Dermis lymphatic vessel endothelial cell (primary cell): ENCODE measurements at places on chromosomes 1 and 21. TPM values are rescaled to one million over a fixed set of nuclear protein-coding genes. Genes with fewer than 3 reads are reported as not detected.

Gene ACTL8
- not detected in 2 replicates for total RNA-seq

Gene CLCA1
- total RNA-seq = not detected in 2 replicates

Gene VWA1
- 4.2 and 13.1 TPM in 2 replicates for total RNA-seq

Gene OR2L13
- not detected in 2 replicates for total RNA-seq

Gene BTBD8
- 2.0 and 4.0 TPM in 2 replicates for total RNA-seq

Gene OR2M4
- total RNA-seq = not detected in 2 replicates

Gene INSRR
- not detected in 2 replicates for total RNA-seq

Gene PTPRF
- 28.6 and 56.3 TPM in 2 replicates for total RNA-seq

Gene TMEM269
- under 0.01 TPM in 1 of 2 replicates, not detected in the other for total RNA-seq

Gene BARHL2
- total RNA-seq = not detected in 2 replicates

Gene FMO2
- not detected in 2 replicates for total RNA-seq

Gene ABCA4
- 35.5 and 345 TPM in 2 replicates for total RNA-seq

Gene CACNA1E
- 0.17 TPM in 1 of 2 replicates, not detected in the other for total RNA-seq

Gene NR0B2
- total RNA-seq = not detected in 2 replicates

Gene SLC2A5
- 0.17 and 1.3 TPM in 2 replicates for total RNA-seq

Gene GSTM1
- 2.9 TPM in 1 of 2 replicates, not detected in the other for total RNA-seq

Gene IGSF5
- total RNA-seq = not detected in 2 replicates

Gene BCL10
- 49.8 and 68.6 TPM in 2 replicates for total RNA-seq

Gene KCNE1
- total RNA-seq = 0.11 and 0.26 TPM in 2 replicates

Gene TRIM45
- total RNA-seq = 0.98 and 1.3 TPM in 2 replicates

Gene PLA2G2D
- not detected in 2 replicates for total RNA-seq

Gene GJA8
- total RNA-seq = not detected in 2 replicates
